Adipocyte (in vitro differentiated cells): ENCODE measurements at places on chromosomes 12 and 14.

- peak; percentile 94 for DNase-seq
Observed at GRCh38 chr12:64256166-64256800, 34.2 kb upstream of the KICS2 start.

DNA sequence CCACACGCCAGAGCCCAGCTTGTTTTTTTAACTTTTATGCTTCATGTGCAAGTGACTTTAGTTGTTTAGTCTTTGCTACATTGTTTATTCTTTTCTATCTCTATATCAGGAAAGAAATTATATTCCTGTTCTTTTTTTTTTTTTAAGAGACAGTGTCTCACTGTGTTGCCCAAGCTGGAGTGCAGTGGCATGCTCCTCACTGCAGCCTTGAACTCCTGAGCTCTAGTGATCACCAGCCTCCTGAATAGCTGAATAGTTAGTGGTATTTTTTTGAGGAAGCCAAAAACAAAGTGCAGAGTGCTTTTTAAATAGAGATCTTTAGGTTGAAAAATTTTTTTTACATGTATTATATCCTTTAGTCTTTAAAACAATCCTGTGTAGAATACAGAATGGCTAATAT, 58.2 kb downstream of the ETNK1 start:
- DNase-seq = no peak

DNA sequence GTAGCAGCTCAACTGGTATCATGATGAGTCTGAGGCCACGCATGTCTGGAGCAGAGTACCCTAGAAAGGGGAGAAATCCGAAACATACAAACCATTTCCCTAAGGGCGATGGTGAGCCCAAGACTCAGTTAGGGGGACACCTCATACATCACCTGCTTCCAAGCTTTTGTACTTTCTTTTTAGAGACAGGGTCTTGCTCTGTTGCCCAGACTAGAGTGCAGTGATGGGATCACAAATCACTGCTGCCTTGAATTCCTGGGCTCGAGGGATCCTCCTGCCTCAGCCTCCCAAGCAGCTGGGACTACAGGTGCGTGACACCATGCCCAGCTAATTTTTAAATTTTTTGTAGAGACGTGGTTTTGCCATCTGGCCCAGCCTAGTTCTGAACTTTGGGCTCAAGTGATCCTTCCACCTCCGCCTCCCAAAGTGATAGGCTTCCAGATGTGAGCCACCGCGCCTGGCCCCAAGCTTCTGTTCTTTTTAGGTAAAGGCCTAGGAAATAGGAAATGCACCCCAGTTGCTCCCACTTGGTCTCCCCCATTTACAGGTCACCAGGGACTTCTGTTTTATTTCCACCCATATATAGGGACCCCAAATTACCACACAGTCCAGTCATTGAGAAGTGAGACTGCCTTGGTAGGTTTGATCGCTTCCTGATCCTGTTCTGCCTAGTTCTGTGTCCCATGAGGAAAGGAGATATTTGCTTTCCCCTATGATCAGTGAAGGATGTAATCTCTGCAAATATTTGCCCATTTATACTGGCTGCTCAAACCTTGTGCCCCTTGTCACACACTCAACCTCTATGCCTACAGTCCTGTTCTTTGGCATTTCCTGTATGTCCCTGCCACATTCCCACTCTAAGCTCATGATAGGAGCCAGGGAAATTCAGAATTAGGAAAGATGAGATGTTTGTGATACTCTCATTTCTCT, at the start of gene APOF:
TSS of gene APOF (minus strand) at position 728 of the 930 bp plus-strand sequence. CDS start at position 616, 112 bp downstream.
- DNase-seq = no peak

DNA sequence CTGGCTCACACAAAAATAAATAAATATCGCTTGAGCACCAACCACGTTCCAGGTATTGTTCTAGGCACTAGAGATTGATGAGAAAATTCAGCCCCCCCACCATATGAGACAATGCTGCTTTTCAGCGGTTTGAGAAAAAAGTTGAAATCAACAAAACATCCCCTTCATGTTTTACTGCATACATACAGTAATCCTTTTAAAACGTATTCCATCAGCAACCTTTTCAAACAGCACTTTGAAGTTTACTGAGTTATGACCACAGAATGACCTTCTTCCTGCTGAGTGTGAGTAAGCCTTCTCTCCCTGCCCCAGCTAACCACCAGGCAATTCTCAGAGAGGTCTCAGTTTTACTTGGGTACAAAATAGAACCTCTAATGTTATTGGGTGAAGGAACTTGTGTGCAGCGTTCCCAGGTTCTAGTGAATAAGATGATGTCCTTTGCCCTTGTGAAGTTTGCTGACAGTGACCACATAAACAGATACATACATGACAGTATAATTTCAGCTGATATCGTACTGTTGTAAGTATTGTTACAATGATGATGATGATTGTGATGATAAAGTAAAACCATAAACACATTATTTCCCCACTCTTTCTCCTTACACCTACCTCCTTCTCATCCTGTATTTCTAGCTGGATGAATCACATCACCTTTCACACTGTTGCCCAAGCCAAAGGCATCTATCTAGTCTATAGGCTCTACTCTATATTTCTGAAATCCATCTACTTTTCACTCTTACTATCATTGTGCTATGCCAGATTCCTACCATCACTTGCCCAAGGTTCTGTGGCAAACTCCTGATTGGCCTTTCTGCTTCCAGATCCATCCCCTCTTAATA, 124.4 kb upstream of the KRR1 start:
- DNase-seq = peak; percentile 53

DNA sequence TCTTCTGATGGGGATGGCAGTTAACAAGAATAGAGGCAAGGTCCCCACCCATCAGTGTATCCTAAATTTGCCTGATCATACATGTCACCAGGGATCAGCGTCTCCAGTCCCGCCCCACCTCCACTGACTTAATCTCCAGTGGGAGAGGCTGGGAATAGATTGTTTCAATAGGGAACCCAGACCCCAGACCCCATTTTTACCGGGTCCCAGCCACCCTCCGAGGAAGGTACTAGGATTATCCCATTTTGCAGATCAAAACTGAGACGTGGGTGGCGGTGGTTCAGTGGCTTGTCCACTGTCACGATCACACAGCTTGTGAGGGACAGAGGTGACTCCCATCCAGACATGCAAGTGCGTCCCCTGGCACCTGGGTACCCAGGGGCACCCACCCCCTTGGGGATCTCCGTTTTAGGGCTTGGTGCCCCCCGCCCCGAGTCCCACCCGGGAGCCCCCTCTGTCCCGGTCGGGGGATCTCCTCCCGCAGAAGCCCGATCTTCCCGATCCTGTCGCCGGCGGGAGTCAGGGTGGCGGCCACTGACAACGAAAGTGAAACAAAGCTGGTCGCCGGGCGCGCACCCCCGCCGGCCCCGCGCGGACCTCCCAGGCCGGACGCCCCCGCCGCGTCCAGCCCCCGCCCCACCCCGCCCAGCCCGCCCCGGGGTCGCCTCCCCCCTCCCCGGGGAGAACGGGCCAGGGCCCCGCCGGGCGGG, 523 bp downstream of the WSB2 start:
- peak; percentile 76 for DNase-seq

DNA sequence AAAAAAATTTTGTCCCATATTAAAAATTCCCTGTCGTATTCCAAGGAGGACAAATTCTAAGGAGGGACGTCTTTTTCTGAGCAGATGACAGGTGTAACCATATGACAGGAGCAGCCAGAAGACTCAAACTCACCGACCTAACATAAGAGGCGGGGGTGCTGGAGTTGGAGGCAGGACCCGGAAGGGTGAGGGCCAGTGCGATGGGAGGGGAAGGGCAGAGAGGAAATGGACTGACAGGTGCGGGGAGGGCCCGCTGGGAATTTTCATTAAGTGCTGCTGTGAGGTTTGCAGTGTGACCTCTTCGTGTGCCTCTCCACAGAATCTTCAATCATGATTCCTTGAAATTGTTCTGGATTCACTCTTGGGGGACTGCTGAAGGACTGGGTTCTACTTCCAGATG, 189.4 kb downstream of the NTF3 start:
- no peak for DNase-seq

DNA sequence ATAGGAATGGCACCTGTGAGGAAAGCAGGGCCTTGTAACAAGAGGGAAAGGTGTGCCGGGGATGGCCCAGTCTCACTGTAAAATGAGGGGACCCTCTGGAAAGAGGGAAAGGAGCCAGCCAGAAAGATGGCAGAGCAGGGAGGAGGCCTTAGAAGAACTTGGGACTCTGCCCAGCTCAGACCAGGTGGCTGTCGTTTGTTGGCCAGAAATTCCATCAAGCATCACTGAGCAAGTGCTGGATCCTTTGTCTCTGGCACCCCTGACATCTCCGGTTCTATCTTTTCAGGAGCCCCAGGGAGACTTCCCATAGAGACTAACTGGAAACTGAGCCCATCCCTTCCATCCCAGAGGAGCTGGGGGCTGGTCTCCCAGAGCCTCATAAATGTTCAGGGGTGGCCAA, 43.3 kb downstream of the DEGS2 start:
- DNase-seq = no peak

DNA sequence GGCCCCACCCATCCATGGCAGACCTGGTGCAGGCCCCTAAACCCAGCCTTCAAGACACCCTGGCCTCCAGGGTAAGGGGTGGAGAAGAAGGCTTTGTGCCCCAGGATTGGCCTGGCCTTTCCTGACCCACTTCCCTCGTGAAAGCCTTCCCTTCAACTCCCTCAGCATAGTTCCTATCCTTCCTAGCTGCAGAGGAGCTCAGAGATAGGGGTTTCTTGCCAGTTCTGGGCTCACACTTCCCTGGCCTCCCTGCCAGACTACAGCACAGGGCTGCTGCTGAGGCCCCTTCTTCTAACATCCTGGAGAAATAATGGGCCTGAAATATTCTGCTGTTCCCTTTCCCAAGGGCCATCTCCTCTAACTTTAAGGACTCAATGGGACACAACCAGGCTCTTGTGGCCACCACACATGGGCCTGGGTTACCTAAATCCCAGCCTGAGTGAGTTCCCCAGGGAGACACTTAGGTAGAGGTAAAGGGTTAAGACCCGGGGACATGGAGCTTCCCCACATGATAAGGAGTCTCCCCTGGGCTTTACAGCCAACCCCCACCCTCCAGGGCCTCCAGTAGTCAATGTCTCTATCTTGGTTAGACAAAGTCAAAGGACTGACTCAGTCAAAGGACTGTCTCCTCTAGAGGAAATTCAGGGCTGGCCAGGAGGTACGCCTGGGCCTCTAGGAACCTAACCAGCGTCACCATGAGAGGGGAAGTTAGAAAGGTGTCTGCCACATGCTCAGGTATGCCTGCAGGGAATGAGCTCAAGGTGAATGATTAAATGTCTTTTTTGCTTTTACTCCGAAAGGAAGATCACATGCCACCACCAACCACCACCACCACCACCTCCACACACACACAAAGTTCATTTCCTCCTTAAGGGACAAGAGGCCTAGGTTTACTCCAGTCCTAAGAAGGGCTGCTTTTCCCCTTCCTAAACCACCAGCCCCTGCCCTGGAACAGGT, 7.1 kb downstream of the ZFP36L1 start:
- peak; percentile 39 for DNase-seq

GRCh38 chr12:102410511-102410910, 69.9 kb downstream of the IGF1 start:
- peak; percentile 2 for DNase-seq

GRCh38 chr12:30928356-30929244, 2.1 kb downstream of the TSPAN11 start:
- no peak for DNase-seq

DNA sequence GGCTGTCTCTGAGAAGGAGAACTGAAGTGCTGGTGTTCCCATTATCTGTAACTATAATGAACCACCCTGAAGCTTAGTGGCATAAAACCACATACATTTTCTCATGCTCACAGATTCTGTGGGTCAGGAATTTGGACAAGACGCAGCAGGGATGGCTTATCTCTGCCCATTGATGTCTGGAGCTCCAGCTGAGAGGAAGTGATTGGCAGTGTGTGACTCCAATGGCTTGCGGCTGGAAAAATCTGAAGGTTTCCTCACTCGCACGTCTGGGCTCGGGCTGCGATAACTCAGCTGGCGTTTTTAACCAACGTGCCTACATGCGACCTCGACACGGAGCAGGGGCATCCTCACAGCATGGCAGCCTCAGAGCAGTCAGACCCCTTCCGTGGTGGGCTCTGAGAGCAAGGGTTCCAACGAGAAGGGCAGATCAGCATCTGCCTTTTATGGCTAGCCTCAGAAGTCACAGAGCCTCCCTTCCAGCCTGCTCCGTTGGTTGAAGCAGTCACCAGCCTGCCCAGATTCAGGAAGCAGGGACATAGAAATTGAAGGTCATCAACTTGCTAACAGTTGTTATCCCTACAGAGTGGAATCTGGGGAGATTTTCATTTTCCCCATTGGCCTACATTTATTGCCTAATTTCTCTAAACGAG, 143.3 kb upstream of the BCL2L14 start:
- no peak for DNase-seq

DNA sequence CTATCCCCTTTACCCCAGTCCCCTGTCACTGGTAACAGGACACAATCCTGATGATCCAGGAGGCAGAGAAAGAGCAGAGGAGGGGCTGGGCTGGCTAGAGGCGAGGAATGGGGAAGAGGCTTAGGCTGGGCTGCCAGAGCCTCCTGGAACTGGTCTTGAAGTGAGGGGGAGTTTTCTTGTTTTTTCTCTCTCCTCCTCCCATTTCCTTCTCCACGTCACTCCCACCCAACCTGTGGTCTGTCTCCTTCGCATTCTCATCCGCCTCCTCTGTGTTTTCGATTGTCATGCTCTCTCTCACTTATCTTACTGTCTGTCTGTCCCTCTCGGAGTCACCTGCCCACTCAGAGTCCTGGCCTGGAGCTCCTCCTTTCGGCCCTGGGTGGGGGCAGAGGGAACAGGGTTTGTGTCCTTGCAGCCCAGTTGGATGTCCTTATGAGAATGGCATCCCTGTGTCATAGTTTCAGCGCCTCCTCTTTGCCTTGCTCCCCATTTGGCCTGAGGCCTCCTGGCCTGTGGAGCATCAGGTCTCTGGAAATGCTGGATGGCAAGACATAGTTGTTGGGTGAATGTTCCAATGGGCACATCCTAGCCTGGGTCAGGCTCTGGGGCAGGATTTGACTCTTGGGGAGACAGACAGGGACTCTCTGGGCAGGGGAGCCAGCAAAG, 3.4 kb upstream of the KRT80 start:
- DNase-seq = no peak

DNA sequence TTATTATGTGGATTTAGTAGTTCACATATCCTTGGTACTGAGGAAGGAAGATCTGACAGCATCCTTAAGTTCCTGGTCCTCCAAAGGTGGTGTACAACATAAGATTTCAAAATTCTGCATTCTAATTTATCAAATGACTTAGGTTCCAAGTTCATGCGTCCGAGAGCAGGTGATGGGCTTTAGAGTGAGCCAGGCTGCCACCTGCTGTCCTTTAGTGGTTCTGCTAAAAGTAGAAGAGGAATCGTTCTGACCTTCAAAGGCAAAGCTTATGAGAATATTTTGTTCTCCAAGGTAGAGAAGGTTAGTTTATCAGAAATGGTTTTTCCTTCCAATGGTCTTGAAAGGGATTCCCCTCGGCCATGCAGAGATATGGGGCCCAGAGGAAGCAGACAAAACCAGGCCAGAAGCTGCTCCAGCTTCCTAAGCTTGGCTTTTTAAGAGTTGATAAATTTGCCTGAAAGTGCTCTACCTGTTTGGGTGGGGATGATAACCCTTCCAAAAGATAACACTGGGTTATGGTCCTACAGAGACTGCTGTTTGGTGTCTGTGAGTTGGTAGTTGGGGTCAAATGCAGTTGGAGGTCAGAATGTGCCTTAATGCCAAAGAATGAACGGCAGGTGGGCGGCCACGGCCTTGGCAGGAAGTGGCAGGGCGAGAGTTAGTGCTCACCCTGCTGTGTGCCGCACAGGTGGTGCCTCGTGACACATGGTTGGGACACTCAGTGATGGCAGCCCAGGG, 29.1 kb upstream of the LRTM2 start:
- peak; percentile 85 for DNase-seq
